Suprapubic skin (tissue), 4 donors: ENCODE measurements at places on chromosomes 7 and 10. TPM values are rescaled to one million over a fixed set of nuclear protein-coding genes. Genes with fewer than 3 reads are reported as not detected.

DNA sequence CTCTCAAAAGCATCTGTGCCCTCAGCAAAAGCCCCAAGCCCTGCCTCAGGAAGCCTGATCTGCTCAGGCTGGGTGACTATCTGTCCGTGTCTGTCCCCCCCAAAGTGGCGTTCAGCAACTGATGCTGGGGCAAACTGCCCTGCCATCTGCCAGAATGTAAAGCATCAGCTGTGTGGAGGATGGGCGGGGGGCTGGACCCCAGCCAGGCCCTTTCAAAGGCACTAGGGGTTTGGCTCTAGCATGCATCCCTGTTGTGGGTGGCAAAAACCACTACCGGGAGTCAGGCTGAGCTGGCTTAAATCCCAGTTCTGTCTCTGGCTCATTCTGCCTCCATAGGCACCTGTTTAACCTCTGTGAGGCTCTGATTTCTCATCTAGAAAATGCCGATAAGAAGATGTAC is 35.5 kb downstream of the GPRIN2 start:
- peak; percentile 61 for DNase-seq

GGCT gene
- total RNA-seq, result 53.8 TPM

SLC16A9 gene
- total RNA-seq, result 0.81 TPM

GRCh38 chr7:42692621-42693020 is 219.2 kb downstream of the C7orf25 start:
- DNase-seq, result no peak

ZNF32 gene
- 39.0 TPM for total RNA-seq

ACBD7 gene
- total RNA-seq, result not detected

DNA sequence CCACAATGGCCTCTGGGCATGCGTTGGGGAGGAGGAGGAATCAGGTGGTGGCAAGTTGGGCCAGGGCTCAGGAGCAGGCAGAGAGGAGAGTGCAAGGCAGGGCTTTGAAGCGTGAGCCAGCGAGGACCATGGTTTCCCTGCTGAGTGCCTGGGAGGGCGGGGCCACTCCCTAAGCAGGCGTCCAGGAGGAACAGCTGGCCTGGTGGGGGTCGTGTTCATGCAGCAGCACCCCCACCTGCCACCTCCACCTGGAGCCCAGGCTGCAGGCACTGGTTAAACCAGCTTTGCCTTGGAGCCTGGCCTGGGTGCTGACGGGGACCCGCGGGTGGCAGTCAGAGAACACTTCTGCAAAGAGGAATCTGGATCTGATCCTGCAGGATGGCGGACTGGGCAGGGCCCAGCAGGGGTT is 24.2 kb upstream of the AQP1 start:
- no peak for DNase-seq

GRCh38 chr10:45466784-45467183 is 92.8 kb downstream of the ALOX5 start:
- no peak for DNase-seq

- peak; percentile 96 for DNase-seq
Observed at GRCh38 chr10:102245082-102245931, at the start of gene GBF1. Gene GBF1 (plus strand): TSS chr10:102245532. CDS start chr10:102258939, 13,407 bp downstream.

GRCh38 chr7:98687111-98687751 is 70.1 kb downstream of the NPTX2 start:
- no peak for DNase-seq

GRCh38 chr10:126171555-126171954 is 216.7 kb downstream of the ADAM12 start:
- DNase-seq, result no peak

- DNase-seq, result no peak
Observed at GRCh38 chr7:127913686-127914085, 117.6 kb downstream of the LRRC4 start.

GRCh38 chr7:151207315-151207714 is 3.0 kb downstream of the H2BK1 start:
- DNase-seq, result no peak

DNA sequence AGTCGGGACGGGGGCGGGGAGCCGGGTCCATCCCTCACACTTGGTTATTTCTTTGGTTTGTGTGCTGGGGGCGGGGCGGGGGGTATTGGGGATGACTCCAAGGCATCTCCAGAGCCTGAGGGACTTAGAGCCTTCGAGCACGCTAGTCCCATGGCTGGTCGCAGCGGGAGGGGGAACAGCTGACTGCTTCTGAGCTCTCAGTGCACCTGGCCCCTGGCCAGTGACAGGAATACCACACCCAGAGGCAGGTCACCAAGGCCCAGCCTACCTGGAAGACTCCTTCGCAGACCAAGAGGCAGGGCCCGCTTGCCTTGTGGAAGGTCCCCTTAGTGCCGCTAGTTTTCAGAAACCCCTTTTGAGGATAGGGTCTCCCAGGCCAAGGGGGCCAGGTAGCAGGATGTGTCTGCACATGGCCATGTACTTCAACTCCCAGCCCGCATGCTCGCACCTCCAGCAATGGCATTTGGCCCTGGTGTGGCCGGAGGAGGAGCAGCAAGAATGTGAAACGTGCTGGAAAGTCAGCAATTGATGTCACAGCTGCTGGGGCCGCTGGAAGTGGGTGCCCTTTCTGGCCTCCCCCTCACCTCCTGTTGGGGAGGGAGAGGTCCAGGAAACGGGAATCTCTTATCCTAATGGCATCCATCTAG is 40.3 kb downstream of the AGAP3 start:
- no peak for DNase-seq

- no peak for DNase-seq
Observed at GRCh38 chr10:80276335-80276734, 13.1 kb downstream of the MAT1A start.

DNA sequence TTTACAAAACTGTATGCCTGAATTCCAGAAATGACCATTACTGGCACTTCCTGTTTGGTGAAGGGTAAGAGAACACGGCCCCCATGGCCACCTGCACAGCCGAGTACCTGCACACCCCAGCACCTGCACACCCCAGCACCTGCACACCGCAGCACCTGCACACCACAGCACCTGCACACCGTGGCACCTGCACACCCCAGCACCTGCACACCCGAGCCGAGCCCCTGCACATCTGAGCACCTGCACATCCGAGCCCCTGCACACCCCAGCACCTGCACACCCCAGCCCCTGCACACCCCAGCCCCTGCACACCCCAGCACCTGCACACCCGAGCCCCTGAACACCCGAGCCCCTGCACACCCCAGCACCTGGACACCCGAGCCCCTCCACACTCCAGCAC is 243.5 kb downstream of the DNAJB6 start:
- no peak for DNase-seq

DNA sequence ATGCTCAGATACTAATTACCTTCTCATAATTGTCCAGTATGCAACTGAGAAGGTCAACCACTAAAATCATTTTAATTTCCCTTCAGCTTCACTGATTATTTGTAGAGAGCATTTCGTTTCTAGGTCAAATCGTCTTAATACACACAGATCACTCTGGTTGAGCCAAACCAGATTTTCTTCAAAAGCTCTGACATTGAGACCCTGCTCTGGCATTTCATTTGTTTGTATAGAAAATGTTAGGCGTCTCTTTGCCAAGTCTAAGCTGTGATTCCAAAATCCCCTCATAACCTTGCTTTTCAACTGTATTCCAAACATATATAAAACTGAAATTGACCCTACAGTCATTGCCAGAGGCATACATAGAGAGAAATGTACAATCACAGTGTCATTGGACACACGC is 520.0 kb downstream of the CNTNAP2 start:
- DNase-seq, result no peak

- DNase-seq, result no peak
Observed at GRCh38 chr10:69682955-69683474, 53.0 kb downstream of the FAM241B start.

HABP2 gene
- total RNA-seq, result not detected

GRCh38 chr10:60377955-60378354 is 11.7 kb downstream of the ANK3 start:
- DNase-seq, result no peak

DNA sequence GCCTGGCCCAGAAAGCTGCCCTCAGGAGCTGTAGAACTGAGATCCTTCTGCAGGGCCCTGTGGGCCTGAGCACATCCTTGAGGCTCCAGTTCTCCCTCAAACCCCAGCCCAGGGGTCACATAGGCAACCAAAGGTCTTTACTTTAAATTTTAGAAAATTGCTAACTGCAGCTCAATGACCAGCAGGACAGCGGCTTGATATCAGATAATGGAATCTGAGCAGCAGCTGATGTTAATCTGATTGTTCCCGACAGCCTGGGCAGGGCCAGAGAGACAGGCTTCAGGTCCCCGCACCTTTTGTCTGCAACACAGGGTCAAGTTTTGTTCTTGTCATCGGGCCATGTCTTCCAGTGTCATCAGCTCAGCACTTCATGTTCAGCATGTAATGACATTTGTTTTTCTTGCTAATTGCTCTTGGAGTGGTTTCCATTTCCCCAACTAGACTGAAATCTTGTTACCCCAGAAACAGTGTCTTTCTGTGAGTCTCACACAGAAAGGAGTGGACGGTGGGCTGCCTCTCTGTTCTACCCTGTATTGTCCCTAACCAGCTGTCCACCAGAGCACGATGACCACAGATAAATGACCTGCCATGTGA is 91.0 kb downstream of the PAXIP1 start:
- DNase-seq, result no peak

DNA sequence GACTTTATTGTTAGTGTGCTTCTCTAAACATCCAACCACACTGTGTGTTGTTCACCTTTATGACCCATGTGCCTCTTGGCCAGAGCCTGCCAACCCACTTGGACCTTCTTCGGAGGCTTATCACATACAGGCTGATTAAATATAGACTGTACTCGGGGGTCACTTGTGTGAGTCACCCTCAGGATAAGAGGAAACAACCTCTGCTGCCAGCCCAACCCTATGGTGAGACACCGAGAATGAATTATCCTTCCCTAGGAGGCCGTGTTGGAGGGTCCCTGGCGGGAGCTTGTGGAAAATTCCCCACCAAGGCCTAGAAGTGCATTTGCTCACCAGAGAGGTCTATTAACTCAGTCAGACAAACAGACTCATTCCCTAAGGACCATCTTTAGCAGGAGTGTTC is 63.0 kb downstream of the FAS start:
- no peak for DNase-seq

DNA sequence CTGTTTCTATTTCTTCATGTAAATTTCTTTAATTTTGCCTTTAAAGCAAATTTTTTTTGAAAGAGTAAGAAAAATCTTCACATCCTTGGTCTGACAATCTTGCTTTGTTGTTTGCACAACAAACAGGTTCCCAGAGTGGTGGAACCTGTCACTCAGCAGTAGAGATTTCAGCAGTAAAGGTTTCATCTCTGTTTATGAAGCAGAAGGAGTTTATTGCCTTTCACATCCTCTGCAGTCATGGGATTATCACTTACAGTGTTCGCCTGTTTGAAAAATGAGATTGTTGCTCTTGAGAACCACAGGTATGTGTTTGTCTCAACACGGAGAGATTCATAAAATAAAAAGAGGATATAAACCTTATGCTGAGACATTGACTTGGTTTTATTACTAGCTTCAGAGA is 342.6 kb downstream of the IPMK start:
- DNase-seq, result no peak
